Suppressor macrophage treated with lipopolysaccharide for 4 hours (primary cell): ENCODE measurements at places on chromosomes 2 and 18.

DNA sequence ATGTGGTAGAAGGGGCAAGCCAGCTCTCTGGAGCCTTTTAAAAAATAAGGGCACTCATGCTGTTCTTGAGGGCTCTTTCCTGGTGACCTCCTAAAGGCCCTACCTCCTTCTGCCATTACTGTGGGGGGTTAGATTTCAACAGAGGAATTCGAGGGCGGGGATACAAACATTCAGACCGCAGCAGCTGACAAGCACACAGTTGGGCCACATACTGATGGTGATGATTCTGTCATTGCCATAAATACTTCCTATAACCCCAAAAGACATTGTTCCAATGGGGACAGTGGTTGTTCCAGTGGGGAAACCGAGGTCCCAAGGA, 67.0 kb downstream of the TSHZ1 start:
- no peak for DNase-seq

DNA sequence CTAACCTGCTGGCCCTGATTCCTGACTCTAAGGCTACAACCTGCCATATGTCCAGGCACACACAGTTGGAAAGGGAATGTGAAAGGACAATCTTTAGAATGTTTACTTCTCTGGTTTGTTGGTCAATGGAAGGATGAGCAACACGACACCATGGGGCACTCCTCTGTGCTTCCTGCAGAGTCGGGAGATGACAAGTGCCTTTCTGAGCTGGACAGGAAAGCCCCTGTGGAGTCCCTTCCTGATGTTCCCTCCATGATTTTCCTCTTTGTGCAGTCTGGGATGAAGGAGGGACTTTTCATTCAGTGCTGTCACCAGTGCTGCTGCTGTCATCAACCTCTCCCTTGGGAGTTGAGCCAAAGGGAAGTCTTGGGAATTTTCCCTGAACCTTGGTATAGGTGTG, 22.6 kb upstream of the SERPINB7 start:
- peak; percentile 48 for DNase-seq

DNA sequence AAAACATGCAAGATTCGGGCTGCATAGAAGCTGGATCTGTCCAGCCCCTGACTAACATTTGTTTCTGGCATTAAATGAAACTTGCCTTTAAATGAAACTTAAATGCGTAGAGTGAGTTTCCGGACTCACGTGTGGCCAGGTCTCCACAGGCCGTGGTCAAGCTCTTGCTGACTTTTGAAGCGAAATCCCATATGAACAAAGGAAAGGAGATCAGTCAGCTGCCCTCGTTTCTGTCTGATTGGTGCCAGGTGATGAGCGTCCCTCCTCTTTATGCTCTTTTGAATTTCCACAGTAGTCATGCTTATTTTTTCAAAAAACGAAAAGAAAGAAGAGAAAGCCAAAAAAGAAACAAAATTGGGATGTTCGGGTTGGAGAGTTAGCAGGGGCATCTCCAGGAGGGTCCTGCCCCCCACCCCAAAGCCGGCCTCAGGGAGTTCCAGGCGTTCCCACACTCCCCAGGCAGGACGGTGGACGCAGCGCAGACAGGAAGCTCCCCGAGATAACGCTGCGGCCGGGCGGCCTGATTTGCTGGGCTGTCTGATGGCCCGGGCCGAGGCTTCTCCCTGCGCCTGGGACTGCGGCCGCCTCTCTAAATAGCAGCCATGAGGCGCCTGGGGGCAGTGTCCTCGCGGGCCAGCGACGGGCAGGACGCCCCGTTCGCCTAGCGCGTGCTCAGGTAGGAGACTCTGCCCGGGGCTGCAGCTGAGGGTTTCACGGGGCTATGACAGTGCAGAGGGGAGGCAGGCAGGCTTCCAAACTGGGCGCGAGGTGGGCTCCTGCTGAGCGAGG, at the start of gene COLEC11:
TSS of gene COLEC11 (plus strand) at position 620 of the 789 bp plus-strand sequence. CDS start 9,229 bp downstream, outside the sequence.
- DNase-seq: no peak

GRCh38 chr2:185372188-185372587, 366.4 kb upstream of the FSIP2 start:
- no peak for DNase-seq

DNA sequence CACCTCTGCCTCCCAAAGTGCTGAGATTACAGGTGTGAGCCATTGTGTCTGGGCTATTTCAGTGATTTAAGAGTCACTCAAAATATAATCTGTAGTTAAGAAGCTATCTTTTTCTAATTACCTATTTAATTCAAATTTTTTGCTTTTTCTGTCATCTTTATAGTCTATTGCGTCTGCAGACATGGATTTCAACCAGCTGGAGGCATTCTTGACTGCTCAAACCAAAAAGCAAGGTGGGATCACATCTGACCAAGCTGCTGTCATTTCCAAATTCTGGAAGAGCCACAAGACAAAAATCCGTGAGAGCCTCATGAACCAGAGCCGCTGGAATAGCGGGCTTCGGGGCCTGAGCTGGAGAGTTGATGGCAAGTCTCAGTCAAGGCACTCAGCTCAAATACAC, 95.1 kb downstream of the COMMD1 start:
- DNase-seq: no peak

DNA sequence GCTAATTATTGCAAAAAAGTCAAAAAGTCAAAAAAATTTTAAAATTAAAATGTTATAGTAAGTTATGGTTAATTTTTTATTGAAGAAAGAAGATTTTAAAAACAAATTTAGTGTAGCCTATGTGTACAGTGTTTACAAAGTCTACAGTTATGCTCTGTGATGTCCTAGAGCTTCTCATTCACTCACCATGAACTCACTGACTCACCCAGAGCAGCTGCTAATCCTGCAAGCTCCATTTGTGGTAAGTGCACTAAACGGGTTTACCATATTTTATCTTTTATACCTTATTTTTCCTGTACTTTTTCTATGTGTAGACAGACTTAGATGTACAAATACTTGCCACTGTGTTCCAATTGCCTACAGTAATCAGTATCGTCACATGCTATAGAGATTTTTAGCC, 788.2 kb downstream of the DSC3 start:
- no peak for DNase-seq

DNA sequence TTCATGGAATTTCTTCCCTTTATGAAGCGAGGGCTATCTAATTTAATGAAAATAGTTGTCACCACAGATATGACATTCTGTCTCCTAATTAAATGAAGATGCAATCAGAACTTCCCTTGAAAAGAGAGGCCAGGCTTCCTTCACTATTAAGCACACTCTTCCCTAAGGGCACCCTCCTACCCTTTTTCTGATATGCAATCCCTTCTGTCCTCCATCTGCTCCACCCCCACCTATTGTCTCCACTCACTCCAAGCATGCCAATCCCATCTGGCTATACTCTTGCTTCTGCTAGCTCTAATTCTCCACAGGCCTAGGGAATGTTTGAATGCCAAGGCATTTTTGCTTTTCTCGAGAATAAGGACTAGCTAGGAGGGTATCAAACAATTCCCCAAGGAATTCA, 818.4 kb upstream of the FSHR start:
- DNase-seq: no peak

- no peak for DNase-seq
Measured at GRCh38 chr2:1644427-1644826, 99.9 kb downstream of the PXDN start.

GRCh38 chr2:69223759-69224511, 163.1 kb downstream of the GFPT1 start:
- DNase-seq: no peak

GRCh38 chr2:100964222-100964621, 37.9 kb upstream of the RPL31 start:
- DNase-seq: no peak
